ENCODE measurements at places on chromosomes 7 and 10.

- no peak for DNase-seq
Observed at GRCh38 chr10:85280014-85280413, 951.6 kb downstream of the CCSER2 start.

- DNase-seq = no peak
Observed at GRCh38 chr10:117946525-117947070, 100.1 kb downstream of the RAB11FIP2 start.

DNA sequence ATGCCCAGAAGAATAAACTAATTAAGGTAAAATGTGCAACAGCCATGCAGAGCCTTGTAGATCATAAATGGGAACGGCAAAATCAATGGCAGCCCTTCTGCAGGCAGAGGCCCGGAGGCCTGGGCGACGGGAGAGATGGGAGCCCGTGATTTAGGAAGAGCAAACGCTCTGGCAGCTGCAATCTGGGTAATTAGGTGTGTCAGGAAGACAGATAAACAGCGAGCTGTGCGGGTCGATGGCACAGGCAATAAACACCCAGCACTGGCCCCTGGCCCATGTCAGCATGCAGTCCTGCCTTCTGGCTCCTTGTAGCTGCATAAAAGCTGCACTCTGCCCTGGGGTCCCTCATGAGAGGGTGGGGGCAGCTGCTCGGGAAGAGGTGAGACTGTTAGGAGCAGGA lies 78.0 kb downstream of the GOLGA7B start:
- no peak for DNase-seq

DNA sequence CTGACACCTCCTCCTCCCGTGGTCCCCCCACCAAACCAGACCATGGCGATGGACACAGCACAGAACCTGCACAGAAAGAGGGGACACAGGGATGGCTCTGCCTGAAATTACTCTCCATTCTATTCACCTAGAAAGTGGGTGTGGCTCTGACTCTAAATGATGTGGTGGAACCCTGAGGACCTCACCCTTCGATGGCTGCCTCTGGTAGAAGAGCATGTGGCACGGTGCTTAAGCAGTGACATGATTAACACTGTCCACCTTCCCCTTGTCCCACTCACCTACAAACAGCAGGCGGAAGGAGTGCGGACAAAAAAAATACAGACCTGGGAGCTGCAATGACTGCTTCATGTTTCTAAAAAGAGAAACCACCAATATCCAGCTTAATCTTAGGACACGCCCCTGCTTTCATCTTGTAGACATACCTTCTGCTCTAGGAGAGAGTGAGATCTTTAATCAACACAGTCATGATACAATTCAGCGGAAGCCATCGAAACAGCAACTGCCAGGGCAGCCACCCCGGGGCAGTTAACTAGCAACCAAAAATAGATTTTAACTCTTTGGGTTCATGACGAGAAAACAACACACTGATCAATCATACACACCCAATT lies 11.4 kb downstream of the JCAD start:
- DNase-seq = no peak

DNA sequence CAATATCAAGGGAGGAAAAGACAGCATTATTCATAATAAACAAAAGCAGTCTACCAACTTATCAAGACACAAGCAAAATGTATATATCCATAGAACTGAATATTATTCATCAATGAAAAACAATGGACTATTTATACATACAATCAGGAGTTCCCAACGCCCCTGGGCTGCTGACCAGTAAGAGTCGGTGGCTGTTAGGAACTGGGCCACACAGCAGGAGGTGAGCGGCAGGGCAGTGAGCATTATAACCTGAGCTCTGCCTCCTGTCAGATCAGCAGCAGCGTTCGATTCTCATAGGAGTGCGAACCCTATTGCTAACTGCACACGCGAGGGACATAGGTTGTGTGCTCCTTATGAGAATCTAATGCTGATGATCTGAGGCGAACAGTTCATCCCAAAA lies 71.7 kb upstream of the GPR22 start:
- DNase-seq = no peak

Measured in stimulated activated CD4-positive, alpha-beta T cell treated with anti-CD3 and anti-CD28 coated beads, Interleukin-4, amount 100 ng/mL, for 24 hours (primary cell).